Cerebellum (tissue), 4 donors: ENCODE measurements at places on chromosomes 13 and 19. TPM values are rescaled to one million over a fixed set of nuclear protein-coding genes. Genes with fewer than 3 reads are reported as not detected.

DNA sequence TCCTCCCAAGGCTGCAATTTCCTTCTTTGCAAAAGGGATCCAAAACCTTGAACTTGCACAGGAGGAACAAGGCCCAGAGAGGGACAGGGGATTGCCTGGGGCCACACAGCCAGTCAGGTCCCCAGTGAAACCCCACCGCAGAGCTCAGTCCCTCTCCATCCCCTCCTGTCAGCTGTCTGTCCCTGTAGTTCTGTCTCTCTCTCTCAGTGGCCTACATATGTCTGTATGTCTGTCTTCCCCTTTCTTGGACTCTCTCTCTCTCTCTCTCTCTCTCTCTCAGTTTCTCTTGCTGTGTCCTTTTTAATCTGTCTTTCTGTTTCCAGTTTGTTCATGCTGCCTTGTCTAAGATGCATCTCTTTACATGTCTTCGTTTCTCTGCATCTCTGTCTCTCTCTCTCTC, 11.5 kb downstream of the CEACAM19 start:
- no peak for DNase-seq

GRCh38 chr13:31011901-31012654, 79.6 kb downstream of the TEX26 start:
- DNase-seq = peak; percentile 24

LYPD3 gene
- not detected for total RNA-seq

DNA sequence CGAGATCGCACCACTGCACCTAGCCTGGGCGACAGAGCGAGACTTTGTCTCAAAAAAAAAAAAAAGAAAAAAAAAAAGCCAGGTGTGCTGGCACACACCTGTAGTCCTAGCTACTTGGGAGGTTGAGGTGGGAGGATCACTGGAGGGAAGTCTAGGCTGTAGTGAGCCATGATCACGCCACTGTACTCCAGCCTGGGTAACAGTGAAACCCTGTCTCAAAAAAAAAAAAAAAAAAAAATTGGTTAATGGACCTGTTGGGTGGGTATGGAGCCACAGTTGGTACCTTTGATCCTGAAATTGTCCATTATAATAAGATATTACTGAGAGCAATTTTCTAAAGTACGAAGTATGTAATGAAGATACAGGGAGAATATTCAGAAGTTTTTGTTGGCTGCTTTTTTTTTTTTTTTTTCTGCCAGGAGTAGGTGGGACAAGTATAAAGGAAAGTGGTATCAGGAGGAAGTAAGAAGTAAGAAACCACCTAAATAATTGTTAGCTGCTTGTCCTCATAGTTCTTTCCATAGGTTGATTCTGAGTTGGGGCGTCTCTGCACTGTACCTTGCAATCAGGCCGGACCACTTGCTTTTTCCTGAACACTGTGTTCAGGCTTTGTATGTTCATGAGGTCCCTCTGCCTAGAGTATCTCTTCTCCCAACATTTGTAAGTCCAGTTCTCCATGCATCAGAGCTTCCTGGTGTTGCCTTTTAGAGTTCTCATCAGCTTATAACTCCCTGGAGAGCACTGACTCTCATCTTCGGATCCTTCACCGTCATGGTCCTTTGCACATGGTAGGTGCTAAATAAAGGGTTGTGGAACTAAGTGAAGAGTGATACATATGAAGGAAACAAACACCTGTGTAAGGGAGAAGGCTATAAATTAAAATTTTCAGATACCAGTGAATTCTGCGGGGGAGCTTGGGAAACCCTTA, 31.7 kb downstream of the ARHGAP35 start:
- DNase-seq = no peak

DNA sequence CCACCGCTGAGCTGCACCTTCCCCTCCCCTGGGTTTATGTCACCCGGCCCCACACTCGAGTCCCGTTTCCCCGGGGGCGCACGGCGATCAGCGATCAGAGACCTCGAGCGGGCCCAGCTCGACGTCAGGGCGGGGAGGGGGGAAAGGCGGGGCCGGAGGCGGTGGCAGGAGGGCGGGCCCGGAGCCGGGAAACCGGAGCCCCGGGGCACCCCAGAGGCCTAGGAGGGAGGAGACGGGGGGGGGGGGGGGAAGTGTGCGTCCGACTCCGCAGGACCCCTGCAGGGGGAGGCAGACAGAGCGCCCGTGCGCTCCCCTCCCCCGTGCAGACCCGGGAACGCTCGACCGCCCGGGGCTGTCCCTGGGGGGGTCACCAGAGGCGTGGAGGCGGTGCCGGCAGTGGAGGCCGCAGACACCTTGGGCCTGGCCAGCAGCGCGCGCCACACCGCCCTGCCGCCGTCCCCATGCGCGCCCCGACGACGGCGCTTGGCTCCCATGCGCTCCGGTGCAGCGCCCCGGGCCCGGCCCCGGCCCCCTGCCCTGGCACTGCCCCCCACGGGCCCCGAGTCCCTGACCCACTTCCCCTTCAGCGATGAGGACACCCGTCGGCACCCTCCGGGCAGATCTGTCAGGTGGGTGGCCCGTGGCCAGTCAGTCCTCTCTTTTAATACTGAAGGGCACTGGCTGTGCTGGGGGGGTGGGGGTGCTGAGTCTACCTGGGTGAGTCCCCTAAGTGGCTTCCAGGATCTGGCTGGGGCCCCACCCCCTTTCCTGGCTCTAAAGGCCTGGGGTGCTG, 11.8 kb downstream of the PDE4A start:
- DNase-seq = no peak

LILRB1 gene
- 0.54 TPM for total RNA-seq

F7 gene
- total RNA-seq = 0.36 TPM
